ENCODE measurements at places on chromosomes 2 and 18.

DNA sequence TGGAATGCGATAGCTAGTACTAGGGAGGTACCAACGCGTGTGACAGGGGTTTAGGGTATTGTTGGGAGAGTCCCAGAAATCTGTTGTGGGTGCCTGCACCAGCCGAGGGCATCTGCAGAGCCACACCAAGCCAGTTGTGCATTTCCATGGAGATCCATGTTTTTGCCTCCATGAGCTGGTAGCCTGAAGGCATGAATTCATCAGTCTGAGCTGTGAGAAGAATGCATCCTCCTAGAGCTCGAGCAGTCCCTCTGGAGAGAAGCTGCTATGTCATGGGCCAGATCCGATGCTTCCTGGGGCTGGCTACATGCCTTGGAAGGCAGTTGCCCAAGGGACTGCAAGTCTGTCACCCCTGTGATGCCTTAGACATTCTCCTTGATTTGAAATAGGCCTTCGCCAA is 57.9 kb downstream of the LIPG start:
- DNase-seq, result no peak

- DNase-seq, result no peak
Measured at GRCh38 chr2:43212931-43213330, 13.5 kb downstream of the ZFP36L2 start.

DNA sequence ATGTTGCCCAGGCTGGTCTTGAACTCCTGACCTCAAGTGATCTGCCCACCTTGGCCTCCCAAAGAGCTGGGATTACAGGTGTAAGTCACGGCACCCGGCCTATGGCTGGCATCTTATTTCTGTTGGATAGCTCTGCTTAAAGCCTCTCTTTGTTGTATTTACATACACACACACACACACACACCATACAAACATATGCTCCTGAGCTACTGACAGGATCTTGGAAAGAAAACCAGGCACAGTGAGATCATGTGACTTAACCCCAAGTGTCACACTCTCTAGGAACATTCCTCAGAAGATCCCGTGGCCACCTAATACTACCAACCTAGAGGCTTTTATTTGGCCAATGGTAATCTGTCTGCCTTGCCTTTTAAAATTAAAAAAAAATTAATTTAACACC is 85.1 kb upstream of the HAAO start:
- DNase-seq, result no peak

DNA sequence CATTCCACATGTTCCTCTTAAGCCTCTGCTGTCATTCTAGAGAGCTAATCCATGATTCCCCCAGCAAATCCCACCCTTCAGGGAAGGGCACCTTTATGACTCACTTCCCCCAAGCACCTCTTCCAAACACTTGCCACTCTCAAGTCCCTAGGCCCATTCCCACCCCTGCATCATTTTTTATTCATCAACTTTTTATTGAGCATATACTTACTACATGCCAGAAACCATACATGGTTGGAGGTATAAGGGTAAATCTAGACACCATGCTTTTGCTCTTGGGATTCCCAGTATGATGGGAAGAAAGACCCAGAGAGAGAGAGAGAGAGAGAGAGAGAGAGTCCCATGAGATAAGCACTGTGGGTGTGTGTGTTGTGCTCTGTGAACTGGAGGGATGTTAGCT is 87.9 kb downstream of the MAPK4 start:
- DNase-seq, result peak; percentile 66

- peak; percentile 52 for DNase-seq
Measured at GRCh38 chr2:65227020-65227455, 593 bp upstream of the ACTR2 start.

- DNase-seq, result no peak
Measured at GRCh38 chr2:96608469-96609455, 29.4 kb downstream of the KANSL3 start.

DNA sequence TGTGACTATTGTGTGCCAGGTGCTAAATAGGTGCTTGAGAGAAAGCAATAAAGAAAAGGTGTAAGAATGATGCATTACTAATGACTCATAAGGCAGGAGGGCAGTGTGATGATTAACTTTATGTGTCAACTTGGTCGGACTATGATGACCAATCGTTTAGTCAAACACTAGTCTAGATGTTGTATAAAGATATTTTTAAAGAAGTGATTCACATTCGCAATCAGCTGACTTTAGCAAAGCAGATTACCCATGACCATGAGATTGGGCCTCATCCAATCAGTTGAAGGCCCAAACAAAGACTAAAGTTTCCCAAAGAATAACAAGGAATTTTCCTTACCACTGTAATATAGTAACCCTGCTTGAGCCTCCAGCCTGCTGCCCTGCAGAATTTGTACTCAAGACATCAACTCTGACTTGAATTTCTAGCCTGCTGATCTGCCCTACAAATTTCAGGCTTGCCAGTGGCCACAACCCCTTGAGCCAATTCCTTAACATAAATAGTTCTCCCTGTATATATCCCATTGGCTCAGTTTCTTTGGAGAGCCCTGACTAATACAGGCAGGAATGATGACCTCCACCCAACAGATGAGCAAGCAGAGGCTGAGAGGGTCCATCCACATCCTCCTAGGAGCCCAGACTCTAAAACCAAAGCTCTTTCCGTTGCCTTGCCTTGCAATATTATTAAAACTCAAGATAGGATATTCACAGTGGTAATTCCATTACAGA is 132.6 kb downstream of the ACTR3 start:
- DNase-seq, result no peak
